Vagina (tissue), 2 donors: ENCODE measurements at places on chromosomes 12 and 14.

GRCh38 chr12:106974511-106974910, 12.4 kb downstream of the MTERF2 start:
- no peak for DNase-seq

DNA sequence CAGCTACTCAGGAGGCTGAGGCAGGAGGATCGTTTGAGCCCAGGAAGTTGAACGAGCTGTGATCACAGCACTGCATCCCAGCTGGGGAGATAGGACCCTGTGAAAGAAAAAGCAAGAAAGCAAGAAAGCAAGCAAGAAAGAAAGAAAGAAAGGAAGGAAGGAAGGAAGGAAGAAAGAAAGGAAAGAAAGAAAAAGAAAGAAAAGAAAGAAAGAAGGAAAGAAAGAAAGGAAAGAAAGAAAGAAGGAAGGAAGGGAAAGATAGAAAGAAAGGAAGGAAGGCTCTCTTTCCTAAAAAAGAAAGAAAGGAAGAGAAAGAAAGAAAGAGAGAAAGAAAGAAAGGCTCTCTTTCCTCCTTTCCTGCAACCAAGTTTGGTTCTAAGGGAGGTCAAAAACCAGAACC, 380.3 kb downstream of the PCNX1 start:
- no peak for DNase-seq

GRCh38 chr12:90020014-90020413, 311.4 kb upstream of the ATP2B1 start:
- no peak for DNase-seq

GRCh38 chr14:20262642-20263128, 23.6 kb downstream of the OR11H4 start:
- no peak for DNase-seq

- no peak for DNase-seq
Observed at GRCh38 chr14:90508536-90509254, 111.9 kb downstream of the CALM1 start.

DNA sequence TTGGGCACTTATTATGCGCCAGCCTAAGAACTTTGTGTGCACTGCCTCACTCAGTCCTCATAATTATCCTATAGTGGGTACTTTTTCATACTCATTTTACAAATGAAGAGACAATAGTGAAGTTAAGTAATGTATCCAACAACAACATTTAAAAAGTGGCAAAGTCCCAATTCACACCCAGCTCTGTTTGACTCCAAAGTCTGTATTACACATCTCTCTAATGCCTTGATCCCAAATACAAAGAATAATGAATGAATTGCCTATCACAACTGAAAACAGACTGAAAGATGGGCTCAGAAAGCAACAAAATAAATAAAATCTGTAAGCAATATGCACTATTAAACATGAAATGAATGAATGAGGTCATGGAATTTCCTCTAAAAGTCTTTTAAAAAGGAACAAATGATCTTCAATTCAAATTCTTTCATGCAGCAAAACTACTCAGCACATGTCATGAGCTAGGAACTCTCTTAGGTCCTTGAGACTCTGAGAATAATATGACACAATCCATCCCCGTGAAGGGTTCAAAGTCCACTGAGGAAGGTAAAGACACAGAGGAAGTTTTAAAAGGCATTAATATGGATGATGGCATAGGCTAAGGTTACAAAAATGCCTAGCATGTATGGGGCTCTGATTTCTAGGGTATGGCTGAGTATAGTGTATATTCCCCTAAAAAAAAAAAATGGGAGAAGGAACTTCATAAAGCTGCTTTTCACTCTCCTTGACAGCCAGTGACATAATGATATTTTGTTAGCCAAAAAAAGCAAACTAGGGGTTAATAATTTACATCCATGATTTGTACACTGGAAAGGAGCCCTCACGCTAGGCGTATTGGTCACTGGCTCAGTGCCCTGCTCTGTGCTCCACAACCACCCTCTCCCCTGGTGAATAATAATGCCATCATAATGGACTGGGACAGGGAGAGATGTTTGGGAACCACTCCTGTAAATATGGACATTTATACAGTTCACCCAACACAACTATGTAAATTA, 103.4 kb downstream of the SLC2A13 start:
- DNase-seq, result no peak

- no peak for DNase-seq
Observed at GRCh38 chr14:68817506-68818212, 24.8 kb upstream of the ZFP36L1 start.

DNA sequence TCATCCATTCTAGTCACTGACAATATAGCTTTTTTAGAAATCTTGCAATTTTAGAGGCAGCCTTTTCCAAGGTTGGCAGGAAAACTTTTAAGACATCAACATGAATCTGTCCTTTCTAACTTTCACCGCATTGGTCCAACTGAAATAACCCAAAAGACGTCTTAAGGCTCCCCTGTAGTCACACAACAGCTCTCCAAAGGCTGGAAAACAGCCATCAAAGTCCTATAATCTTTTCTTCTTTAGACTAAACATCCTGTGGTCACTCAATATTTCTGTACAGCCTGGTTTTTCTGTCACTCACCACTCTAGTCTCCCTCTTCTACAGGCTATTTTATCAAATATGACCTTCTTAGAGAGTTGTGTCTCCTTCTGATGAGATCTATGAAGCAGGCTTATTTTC, 4.5 kb upstream of the PTPRB start:
- no peak for DNase-seq
